ENCODE measurements at places on chromosomes 6 and 20. TPM values are rescaled to one million over a fixed set of nuclear protein-coding genes. Genes with fewer than 3 reads are reported as not detected.
A peak's percentile ranks its signal among the peaks of the same experiment; 100 is the strongest.

The IRF4 gene
- not detected for total RNA-seq

The CD24 gene
- 166 TPM for total RNA-seq

- no peak for DNase-seq
- H3K4me1 ChIP-seq, result peaks cover 8% of the 10 kb centered on the region
- no peak overlapping the region for H3K27ac ChIP-seq
- H3K4me3 ChIP-seq, result no peak overlapping the region
- H3K36me3 ChIP-seq, result no peaks in the 10 kb centered on the region
Measured at GRCh38 chr6:24614648-24615047, 31.3 kb downstream of the KIAA0319 start.

- H3K4me3 ChIP-seq, result no peak overlapping the region
- peak; percentile 78 for DNase-seq
- peaks cover 8% of the 10 kb centered on the region for H3K4me1 ChIP-seq
- H3K27ac ChIP-seq, result no peak overlapping the region
- H3K27me3 ChIP-seq, result no peaks in the 10 kb centered on the region
Measured at GRCh38 chr6:40894962-40895799, 143.8 kb downstream of the UNC5CL start.

DNA sequence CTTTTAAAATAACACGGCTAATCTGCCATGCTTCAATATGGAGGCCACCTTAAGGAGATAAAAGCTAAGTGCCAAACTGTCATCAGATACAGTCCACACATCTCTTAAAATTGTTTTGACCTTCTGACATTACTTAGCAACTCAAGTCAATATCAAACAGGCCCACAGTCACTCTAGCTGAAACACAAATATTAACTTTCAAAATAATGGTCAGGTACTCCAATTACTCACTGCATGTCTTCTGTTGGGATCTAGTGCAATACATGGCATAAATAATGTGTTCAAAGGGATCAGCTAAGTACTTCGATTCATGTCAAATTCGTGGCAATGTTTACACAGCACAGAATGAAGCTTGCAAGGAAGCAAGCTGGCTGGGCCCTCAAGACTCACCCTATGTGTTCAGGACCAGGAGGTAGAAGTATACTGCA lies 133.9 kb upstream of the BEND6 start:
- no peak overlapping the region for H3K4me3 ChIP-seq
- H3K27me3 ChIP-seq, result no peaks in the 10 kb centered on the region
- peaks cover 34% of the 10 kb centered on the region for H3K4me1 ChIP-seq
- no peaks in the 10 kb centered on the region for H3K36me3 ChIP-seq

DNA sequence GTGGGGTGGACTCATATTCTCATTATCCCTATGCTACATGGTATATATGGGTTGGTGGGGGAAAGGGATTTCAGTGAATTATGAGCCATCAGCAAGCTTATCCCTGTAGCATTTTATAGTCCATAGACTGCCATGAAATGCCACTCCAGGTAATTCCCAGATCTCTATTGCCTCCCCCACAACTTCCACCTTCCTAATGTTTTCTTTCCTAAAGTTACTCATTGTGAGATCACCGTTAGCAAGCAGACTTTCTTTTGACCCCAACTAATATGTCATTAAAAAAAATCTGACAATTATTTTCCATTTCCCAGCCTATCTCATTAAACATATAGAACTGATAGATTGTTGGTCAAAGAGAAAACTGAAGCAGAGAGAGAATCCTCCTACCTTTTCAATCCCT lies 40.7 kb upstream of the TBX18 start:
- H3K36me3 ChIP-seq, result no peaks in the 10 kb centered on the region
- no peak overlapping the region for H3K27ac ChIP-seq
- H3K4me1 ChIP-seq, result no peaks in the 10 kb centered on the region
- peaks cover 5% of the 10 kb centered on the region for H3K27me3 ChIP-seq
- DNase-seq, result no peak

DNA sequence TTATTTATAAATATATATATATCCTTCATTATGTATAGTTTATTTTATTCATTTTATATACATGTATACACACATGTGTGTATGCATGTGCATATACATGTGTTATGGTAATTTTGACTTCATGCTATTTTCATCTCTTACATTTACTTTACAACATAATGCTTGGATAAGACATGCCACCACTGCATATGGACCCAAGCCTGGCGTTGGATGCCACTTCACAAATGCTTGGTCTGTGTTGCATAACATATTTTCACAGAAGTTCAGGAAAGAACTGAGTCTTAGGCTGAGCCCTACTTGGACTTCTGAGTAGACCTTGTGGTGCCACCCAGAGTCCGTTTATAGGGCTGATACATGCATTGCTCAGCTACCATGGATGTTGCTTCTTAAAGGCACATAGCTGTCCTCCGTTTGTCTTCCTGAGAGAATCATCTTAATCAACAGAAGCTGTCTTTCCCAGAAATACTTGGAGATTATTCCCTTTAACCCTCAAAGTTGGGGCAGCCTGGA lies 337.8 kb downstream of the BTBD3 start:
- no peaks in the 10 kb centered on the region for H3K27me3 ChIP-seq
- no peak for DNase-seq

GRCh38 chr20:47453167-47453782 lies 48.4 kb upstream of the NCOA3 start:
- H3K4me3 ChIP-seq, result no peak overlapping the region
- H3K4me1 ChIP-seq, result no peaks in the 10 kb centered on the region
- H3K27ac ChIP-seq, result no peak overlapping the region
- no peaks in the 10 kb centered on the region for H3K36me3 ChIP-seq

DNA sequence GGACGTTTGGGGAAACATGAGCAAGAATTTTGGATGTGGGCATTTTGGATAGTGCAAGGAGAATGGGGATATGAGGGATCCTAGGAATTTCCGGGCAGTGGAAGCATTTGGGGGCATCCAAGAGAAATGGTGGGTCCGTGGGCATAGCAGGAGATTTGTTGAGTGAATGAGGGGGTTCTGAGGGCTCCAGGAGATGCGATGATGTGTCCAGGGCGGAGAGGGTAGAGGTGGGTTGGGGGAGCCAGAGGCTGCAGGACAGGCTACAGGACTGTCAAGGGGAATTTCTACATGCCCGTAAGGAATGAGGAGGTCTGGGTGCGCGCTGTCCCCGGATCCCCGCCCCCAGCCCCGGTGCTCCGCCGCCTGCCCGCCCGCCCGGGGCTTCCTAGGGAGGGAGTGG lies 364 bp downstream of the FRS3 start:
- peaks cover 9% of the 10 kb centered on the region for H3K4me1 ChIP-seq
- peaks cover 12% of the 10 kb centered on the region for H3K36me3 ChIP-seq
- H3K27me3 ChIP-seq, result no peaks in the 10 kb centered on the region
- H3K4me3 ChIP-seq, result peak overlapping the region; percentile 68
